ENCODE measurements at places on chromosomes 5 and 9.

- DNase-seq: peak; percentile 35
These were observed 99.7 kb downstream of the NPR3 start for GRCh38 chr5:32810804-32811203.

GRCh38 chr5:40202814-40203440 lies 476.8 kb upstream of the PTGER4 start:
- no peak for DNase-seq

DNA sequence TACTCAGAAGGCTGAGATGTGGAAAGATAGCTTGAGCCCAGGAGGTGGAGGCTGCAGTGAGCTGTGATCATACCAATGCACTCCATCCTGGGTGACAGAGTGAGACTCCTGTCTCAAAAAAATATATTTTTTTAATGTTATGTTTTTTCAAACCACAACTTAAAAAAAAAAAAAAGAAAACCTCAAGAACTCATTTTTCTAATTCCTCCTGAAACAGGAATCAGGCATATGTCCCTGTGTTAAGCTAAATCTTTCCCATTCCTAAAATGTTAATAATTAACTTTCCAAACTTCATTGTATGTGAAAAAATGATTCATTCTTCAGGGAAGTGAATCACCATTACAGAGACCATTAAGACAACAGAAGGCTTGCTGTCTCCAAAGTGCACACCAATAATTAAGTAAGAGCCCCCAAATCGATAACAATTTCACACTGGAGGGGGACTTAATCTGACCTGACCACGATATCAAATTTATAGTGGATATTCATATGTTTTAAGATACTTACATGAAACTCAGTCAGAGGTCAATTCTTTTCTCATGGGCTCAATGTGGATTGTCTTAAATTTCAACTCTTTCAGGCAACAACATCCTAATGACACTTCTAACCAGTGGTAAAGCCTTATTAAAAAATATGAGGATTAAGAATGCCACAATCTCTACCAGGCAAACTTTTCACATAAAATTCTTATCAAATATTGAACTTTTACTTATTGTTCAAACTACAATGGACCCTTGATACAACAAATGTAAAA lies 5.2 kb downstream of the CEMIP2 start:
- no peak for DNase-seq

GRCh38 chr9:127971357-127972235 lies 9.2 kb downstream of the EEIG1 start:
- no peak for DNase-seq

GRCh38 chr5:161850491-161850890 lies 2.6 kb downstream of the GABRA1 start:
- no peak for DNase-seq

GRCh38 chr9:37921546-37922300 lies 17.8 kb upstream of the SLC25A51 start:
- DNase-seq: no peak

All from adrenal gland (tissue), 19 donors.